NCI-H226 (cell line): ENCODE measurements at places on chromosomes 7 and 10.

DNA sequence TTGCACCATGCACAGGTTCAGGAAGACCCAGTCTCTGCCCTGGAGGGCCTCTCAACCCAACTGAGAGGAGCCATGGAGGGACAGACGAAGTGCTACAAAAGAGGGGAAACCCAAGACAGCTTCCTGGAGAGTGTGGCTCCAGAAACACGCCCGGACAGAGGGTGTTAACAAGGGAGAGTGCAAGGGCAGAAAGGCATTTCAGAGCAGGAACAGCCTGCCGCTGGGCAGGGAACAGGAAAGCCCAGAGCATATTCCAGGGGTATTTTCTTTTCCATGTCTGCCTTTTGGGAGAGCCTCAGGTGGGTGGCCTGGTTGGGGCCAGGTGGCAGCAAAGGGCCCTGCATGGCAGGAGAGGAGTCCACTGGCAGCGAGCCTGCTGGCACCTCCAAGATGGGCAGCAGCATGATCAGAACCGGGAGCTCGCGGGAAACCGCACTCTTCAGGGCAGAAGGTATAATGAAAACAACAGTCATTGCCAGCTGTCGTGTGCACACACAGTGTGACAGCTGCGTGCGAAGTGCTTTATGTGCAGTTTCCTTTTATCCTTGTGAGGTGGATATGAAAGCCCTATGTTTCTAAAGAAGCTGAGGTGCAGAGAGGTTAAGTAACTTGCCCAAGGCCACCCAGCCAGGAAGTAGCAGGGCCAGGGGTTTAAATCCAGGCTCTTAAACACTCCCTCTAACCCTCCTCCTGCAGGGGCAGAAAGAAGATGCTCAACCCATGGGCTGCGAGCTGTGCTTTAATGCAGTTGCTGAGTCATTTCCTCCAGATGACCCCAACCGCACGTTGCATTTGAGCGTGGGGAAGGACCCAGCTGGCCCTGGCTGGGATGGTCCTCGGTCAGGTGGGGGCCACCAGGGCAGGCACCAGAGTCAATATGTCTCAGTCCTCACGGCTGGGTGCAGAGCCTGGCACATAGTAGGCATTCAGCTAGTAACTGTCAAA lies 128.6 kb downstream of the OAT start:
- no peak for DNase-seq

DNA sequence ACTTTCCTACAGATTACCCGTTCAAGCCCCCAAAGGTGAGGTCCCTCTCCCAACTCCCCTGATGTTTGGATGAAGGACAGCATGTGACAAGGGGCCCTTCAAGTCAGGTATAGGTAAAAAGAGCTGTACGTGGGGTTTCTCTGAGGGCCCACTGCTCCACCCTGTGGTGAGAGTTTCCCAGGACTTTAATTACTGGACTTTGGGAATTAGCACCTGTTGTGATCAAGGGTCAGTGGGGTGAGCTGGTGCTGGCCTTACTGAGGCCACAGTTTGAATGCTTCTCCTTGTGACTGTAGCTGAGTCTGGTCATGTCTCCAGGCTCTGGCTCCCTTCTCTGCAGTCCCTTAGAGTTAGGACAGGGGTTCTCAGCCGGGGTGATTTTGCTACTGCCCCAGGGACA lies 16.8 kb downstream of the UBE2D4 start:
- DNase-seq, result no peak

DNA sequence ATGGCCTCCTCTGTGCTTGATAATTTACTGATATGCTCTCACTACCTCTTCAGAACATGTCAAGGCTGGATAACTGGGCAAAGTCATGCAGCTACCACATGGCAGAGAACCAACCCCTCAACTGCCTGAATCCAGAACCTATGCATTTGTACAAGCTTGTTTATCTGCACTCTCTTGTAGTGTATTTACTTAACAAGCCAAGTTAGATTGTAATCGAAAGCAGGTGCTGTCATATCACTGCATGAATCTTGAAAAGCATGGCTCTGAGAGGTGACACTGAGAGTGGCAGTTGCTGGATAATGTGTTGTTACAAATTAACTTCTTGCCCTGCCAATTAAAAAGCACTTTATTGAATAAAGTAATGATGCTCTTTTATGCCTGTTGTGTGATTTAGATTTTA lies 588.6 kb downstream of the NRG3 start:
- DNase-seq, result no peak

GRCh38 chr7:97270280-97270679 lies 152.8 kb downstream of the SDHAF3 start:
- no peak for DNase-seq

GRCh38 chr7:145434811-145435210 lies 599.0 kb upstream of the TPK1 start:
- no peak for DNase-seq

- no peak for DNase-seq
These were observed 118.4 kb upstream of the SLC25A13 start for GRCh38 chr7:96440328-96440727.

DNA sequence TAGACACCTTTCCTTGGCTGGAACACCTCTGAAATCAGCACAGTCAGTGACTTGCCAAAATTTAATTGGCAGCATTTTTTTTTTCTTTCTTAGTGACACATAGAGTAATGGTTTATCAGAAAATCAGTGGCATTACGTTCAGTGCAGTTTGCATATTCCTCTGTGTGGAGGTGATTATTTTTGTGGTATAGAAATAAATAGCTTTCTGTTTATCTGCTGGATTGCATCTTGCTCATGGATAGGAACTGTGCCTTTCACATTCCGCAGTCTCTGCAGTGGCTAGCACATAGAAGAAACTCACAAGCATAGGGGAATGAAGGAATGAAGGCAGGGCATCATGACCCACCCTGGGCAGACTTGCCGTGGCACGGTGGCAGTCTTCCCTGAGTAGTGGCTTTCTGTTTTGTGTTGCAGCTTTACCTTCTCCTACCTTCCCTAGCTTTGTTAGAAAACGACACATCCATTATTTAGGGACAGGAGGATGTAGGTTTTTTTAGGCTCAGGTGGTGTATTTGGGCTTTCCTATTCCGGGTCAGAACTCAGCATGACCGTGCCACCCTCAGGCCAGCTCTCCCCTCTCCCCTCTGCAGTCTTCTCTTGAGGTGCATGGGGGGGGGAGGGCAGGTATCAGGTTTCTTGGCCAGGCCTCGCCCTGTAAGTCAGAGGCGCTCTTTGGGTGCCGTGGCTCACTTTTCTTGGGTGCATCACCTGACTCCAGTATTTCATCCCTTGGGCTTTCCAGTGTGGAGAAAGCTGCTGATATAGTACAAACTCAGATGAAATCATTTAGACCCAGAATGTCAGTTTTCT lies 112.5 kb upstream of the GJD4 start:
- peak; percentile 30 for DNase-seq

GRCh38 chr7:41847151-41847550 lies 144.3 kb upstream of the INHBA start:
- no peak for DNase-seq

DNA sequence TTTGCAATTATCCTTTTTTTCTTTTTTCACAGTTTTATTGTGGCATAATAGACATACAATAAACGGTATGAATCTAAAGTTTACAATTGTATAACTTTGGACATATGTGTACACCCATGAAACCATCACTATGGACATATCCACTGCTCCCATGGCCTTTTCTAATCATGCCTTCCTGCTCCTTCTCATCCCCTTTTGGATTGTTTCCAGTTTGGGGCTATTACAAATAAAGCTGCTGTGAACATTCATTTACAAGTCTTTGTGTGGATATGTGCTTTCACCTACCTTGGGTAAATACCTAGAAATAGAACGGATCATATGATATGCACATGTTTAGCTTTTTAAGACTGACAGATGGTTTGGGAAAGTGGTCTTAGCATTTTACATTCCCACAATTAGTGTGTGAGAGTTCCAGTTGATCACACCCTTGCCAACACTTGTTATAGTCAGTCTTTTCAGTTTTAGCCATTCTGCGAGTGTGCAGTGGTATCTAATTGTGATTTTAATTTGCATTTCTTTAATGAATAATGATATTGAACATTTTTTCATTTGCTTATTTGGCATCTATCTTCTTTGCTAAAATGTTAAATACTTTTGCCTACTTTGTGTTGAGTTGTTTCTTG lies 120.9 kb upstream of the KAT6B start:
- DNase-seq, result no peak

DNA sequence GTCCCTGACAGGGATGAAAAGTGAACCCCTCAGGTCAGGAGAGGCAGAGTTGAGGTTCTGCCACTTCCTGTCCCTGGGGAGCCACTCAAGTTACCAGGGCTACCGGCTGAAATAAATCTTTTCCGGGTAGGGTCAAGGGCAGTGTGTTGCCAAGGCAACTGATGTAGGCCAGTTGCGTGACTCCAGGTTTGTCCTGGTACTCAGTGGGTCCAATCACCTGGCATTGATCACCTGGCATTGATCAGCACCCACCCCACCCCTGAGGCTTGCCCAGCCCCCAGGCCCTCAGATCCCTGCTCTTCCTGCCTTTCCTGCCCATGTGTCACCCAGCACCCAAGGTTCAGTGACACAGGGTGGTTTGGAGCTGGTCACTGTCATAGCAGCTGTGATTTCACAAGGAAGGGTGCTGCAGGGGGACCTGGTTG lies 5.9 kb downstream of the SAP25 start:
- no peak for DNase-seq

- no peak for DNase-seq
These were observed 29.4 kb downstream of the RABGEF1 start for GRCh38 chr7:66769833-66770512.

GRCh38 chr10:71873582-71874211 lies 22.6 kb upstream of the PSAP start:
- no peak for DNase-seq

DNA sequence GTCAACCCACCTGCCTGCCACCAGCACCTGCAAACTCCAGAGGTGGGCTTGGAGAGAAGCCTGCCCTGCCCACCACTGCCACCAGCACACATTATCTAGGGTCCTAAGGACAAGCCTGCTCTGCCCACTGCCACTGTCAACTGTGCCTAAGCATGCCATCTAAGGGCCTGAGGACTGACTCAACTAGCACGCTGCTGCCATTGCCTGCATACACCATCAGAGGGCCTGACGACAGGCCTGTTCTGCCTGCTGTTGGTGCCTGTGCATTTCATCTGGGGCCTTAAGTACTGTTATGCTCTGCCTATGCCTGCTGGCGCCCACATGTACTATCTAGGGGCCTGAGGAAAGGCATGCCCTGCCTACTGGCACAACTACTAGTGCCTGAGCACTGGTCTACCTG lies 27.0 kb upstream of the LRRD1 start:
- no peak for DNase-seq

- DNase-seq, result no peak
These were observed 184.5 kb upstream of the DKK1 start for GRCh38 chr10:52129410-52130178.

DNA sequence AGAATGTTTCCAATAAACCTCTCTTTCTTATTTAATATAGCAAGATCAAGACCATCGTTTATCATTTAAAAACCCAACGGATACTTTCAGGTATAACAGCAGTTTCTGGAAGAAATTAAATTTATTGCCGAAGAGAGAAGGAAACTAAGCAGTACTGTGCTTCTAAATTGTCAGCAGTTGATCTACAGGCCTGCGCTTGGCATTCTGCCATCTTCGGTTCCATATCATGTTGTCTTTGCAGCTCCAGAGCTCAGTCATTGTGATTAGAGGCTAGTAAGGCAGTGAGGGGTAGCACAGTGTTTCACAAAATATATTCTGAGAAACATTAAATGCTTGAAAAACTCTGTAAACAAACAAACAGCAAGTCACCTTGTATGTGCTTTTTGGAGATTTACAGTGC lies 301.3 kb downstream of the REEP3 start:
- no peak for DNase-seq

DNA sequence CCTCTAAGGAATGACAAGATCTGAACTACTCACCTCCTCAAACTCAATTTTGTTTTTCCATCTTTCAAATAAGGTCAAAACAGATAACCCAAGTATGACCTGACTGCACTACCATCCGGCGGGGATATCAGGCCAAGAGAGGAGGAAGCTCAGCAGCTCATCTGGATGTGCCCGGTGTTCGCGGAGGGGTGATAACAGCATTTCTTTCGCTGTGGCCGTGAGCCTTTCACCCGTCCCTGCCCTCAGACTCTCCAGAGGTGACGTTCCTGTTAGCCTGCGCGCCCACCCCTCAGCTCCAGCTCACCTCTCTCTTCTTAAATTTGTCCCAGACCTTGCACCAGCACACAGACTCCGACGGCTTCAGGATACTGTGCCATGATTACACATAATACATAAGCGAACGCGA lies 526 bp downstream of the ZNF248 start:
- no peak for DNase-seq

- DNase-seq, result peak; percentile 89
These were observed 72.6 kb downstream of the PFKFB3 start for GRCh38 chr10:6275022-6275997.

GRCh38 chr7:98418636-98419315 lies 17.9 kb upstream of the BAIAP2L1 start:
- DNase-seq, result peak; percentile 92

- no peak for DNase-seq
These were observed 14.2 kb downstream of the PFKFB3 start for GRCh38 chr10:6216916-6217315.

DNA sequence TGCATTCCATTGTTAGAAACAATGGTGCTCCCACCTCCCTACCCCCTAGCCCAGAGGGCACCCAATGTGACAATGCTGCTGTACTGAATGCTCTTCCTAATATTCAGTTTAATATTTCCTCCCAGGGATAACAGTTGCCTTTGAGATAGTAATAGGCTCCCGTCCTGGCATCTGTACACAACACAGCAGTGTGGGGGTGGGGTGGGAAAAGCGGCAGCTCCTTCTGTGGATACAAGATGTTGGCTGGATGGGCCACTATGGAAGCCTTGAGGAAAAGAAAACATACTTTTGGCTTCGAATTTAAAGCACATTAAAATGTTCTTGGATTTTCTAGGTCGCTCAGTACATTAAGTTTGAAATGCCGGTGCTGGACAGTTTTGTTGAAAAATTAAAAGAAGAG lies 9.2 kb upstream of the ZNF22 start:
- no peak for DNase-seq

DNA sequence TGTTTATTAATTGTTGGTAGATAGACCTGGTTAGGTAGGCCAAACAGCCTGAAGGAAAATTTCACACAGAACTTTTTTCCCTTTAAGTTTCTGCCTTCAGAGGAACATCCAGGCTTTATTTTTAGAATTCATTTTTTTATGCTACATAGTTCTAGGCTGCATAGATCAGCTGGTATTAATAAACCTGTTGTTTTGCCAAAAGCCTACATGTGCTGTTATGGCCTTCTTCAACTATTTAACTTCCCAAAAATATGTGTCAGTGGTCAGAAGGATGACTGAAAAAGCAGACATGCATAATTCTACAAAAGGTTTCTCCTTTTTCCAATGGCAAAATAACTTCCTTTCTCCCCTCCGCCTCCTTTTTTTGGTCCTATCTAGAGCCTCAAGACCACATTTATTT lies 303.0 kb upstream of the DKK1 start:
- DNase-seq, result no peak

GRCh38 chr10:16689227-16689626 lies 128.0 kb downstream of the RSU1 start:
- DNase-seq, result no peak

- peak; percentile 49 for DNase-seq
These were observed 101.5 kb downstream of the JCAD start for GRCh38 chr10:29957907-29958331.

- peak; percentile 4 for DNase-seq
These were observed 26.0 kb downstream of the PPP1R3A start for GRCh38 chr7:113892818-113893217.

GRCh38 chr10:130764651-130765050 lies 546.9 kb downstream of the TCERG1L start:
- DNase-seq, result no peak

- no peak for DNase-seq
These were observed 18.7 kb downstream of the YKT6 start for GRCh38 chr7:44219371-44220045.
